ENCODE measurements at places on chromosomes 16 and 17.

GRCh38 chr17:11618861-11619566, 20.7 kb downstream of the DNAH9 start:
- no peak for DNase-seq

GRCh38 chr17:79169366-79169765, 94.7 kb downstream of the ENGASE start:
- no peak for DNase-seq

GRCh38 chr17:57645950-57646665, 99.0 kb downstream of the CCDC182 start:
- peak; percentile 26 for DNase-seq

DNA sequence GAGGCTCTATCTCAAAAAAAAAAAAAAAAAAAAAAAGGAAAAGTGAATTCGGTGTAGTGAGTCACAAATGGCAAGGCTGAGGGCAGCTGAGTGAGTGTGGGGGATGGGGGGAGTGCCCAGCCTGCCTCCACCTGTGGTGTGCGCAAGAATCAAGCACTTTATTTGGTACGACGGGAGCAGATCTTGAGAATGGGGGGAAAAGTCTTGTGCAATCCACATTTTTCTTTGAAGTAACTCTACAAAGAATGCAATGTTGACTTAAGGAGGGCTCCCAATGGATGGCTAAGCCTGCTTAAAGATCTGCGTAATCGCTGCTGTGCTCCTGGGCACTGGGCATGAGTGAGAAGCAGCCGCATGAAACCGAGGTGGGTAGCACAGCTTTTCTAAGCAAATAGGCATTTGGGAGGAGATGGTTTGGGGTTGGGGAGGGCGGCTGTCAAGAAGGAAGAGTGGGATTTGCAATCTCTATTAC, 28.2 kb downstream of the ATP2C2 start:
- no peak for DNase-seq

DNA sequence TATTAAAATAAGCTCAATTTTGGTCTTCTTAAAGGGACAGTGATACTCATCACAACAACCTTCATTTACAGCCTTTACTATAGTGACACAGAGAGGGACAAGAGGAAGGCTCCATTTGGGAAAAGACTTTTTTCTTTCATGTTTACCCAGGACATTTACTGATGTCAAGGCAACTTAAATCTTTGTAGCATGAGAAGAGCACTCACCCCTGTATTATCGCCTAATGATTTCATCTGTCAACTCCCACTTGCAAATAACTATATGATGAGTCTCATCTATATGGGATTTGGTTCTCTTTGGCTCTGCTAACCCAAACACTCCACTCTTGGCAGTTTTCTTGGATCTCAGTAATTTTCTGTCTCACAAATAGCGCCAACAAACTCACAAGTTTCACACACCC, 24.1 kb downstream of the BLMH start:
- DNase-seq: peak; percentile 26

DNA sequence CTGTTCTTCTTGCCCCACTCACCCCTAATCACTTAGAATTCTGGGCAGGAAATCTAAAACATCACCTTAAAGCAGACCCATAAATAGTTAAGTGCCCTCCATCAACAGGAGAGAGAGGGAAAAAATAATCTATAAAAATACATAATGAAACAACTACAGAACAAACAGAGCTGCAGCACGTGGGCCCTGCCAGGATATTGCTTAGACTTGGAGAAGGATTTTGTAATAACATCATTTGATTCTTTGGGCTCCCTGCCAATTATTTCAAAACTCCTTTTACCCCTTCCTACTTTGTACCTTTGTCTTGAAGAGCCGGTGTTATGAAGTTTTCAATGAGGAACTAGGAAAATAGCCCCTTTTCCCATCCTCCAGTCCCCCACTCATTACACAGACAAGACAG, 130.6 kb upstream of the TOX3 start:
- no peak for DNase-seq

- DNase-seq: peak; percentile 60
Measured at GRCh38 chr17:10337136-10337535, 35.7 kb downstream of the MYH13 start.

GRCh38 chr17:7951143-7951792, 19.3 kb downstream of the CNTROB start:
- DNase-seq: no peak

- DNase-seq: no peak
Measured at GRCh38 chr17:979212-979538, 401 bp downstream of the NXN start.

Data from fibroblast of skin of right biceps (primary cell).